ENCODE measurements at places on chromosomes 16 and 17. TPM values are rescaled to one million over a fixed set of nuclear protein-coding genes. Genes with fewer than 3 reads are reported as not detected.

RUNDC3A gene
- total RNA-seq = 2.1 TPM

DNA sequence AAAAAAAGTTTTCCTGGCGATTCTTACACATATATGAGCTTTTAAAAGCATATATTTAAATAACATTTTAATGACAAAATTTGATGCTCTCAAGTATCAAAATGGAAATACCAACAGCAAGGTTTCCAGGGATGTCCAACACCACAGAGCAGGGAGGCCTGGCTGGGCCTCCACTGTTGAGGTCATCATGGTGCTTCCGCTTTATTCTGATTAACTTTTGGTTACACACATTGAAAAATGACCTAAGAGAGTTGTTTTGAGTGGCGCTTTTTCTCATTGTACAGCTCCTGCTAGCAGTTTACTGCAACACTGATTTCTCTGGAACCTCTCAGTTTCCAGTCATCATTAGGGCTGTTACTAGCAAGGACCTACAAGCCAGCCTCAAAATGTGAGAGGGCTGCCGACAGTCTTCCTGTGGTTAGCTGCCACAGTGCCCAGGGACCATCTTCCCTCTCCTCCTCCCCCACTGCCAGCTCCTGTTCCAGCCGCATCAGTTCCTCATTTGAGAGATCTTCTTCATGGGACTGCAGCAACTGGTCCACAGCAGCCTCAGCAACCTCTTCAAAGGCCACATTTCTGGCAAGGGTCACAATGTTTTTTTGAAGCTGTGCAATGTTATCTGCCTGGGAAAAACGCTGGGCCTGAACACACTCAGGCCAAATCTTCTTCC, 21.3 kb downstream of the DEF8 start:
- peaks cover 9% of the 10 kb centered on the region for H3K4me1 ChIP-seq
- no peaks in the 10 kb centered on the region for H3K27me3 ChIP-seq

- H3K4me3 ChIP-seq = no peak overlapping the region
- no peaks in the 10 kb centered on the region for H3K36me3 ChIP-seq
- DNase-seq = no peak
- H3K27ac ChIP-seq = no peak overlapping the region
These were observed 33.2 kb downstream of the TIMM22 start for GRCh38 chr17:1029922-1030644.

DNA sequence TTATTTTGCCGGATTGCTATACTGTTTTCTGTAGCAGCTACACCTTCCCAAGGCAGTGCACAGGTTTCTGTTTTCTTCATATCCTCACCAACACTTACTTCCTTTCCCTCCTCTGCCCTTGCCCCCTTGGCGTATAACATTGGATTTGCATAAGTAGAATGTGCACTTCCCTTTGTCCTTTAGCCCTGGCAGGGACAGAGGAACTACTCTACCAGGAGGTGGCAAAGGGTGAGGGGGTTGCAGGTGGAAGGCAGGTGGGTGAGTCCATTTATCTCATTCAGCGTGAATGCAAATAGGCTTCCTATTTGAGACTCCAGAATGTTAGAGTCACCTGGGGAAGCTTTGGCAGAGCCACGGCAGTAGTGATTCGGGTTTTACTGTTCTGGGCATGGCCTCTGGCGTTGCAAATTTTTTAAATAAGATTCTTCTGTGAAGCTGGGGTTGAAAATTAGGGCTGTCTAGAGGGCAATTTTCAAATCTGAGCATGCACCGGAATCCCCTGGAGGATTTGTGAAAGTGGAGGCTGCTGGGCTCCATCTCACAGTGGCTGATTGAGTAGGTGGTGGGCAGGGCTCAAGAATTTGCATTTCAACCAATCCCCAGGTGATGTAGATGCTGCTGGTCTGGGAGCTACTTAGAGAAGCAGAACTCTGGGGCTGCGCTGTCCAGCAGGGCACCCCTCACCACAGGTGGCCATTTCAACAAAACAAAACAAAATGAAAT, 84.7 kb downstream of the PLCG2 start:
- H3K4me1 ChIP-seq = no peaks in the 10 kb centered on the region
- H3K4me3 ChIP-seq = no peak overlapping the region
- no peaks in the 10 kb centered on the region for H3K36me3 ChIP-seq
- H3K27me3 ChIP-seq = peaks cover 10% of the 10 kb centered on the region

- peak overlapping the region; percentile 50 for H3K4me3 ChIP-seq
- no peak overlapping the region for H3K27ac ChIP-seq
- DNase-seq = peak; percentile 41
- no peaks in the 10 kb centered on the region for H3K36me3 ChIP-seq
These were observed 25.8 kb upstream of the HLF start for GRCh38 chr17:55238931-55239297.

DNA sequence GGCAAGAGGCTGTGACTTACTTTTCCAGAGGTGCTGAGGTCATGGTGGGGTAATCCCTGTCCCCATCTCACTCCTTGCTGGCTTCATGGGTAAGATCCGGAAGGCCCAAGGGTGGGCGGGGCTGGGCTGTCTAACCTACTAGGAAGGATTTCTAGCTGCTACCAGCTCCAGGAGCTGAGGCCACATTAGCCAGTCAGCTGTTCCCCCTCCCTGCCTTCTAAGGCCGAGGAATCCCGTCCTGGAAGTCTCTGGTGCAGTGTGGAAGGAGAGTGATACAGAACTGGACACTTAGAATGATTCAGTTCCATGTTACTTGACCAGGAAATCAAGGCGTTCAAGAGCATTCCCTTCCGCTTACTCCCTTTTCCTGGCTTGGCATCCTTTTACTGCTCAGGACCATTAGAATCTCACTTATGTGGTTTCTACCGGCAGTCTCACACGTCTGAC, 8.9 kb downstream of the GNGT2 start:
- no peak overlapping the region for H3K27ac ChIP-seq
- H3K4me3 ChIP-seq = no peak overlapping the region
- peaks cover 4% of the 10 kb centered on the region for H3K27me3 ChIP-seq
- no peaks in the 10 kb centered on the region for H3K36me3 ChIP-seq

CCDC144A gene
- total RNA-seq = 0.48 TPM

GRCh38 chr17:42179335-42179734, 1.6 kb downstream of the KCNH4 start:
- no peak overlapping the region for H3K27ac ChIP-seq
- H3K4me3 ChIP-seq = no peak overlapping the region
- peaks cover 49% of the 10 kb centered on the region for H3K27me3 ChIP-seq
- DNase-seq = no peak
- H3K4me1 ChIP-seq = peaks cover 17% of the 10 kb centered on the region
- H3K36me3 ChIP-seq = no peaks in the 10 kb centered on the region

RPL23 gene
- total RNA-seq = 1,384 TPM

GRCh38 chr17:74516561-74517328, 14.5 kb downstream of the CD300LB start:
- H3K36me3 ChIP-seq = no peaks in the 10 kb centered on the region
- H3K27ac ChIP-seq = no peak overlapping the region
- H3K4me3 ChIP-seq = no peak overlapping the region
- no peaks in the 10 kb centered on the region for H3K27me3 ChIP-seq
- no peak for DNase-seq
- H3K4me1 ChIP-seq = no peaks in the 10 kb centered on the region

RPAIN gene
- 57.4 TPM for total RNA-seq

WNT9B gene
- total RNA-seq = 2.6 TPM

CX3CL1 gene
- 8.5 TPM for total RNA-seq

- H3K27ac ChIP-seq = peak overlapping the region; percentile 96
- H3K4me1 ChIP-seq = peaks cover 21% of the 10 kb centered on the region
- no peaks in the 10 kb centered on the region for H3K27me3 ChIP-seq
These were observed 421 bp downstream of the STAT3 start for GRCh38 chr17:42387661-42388380.

DNA sequence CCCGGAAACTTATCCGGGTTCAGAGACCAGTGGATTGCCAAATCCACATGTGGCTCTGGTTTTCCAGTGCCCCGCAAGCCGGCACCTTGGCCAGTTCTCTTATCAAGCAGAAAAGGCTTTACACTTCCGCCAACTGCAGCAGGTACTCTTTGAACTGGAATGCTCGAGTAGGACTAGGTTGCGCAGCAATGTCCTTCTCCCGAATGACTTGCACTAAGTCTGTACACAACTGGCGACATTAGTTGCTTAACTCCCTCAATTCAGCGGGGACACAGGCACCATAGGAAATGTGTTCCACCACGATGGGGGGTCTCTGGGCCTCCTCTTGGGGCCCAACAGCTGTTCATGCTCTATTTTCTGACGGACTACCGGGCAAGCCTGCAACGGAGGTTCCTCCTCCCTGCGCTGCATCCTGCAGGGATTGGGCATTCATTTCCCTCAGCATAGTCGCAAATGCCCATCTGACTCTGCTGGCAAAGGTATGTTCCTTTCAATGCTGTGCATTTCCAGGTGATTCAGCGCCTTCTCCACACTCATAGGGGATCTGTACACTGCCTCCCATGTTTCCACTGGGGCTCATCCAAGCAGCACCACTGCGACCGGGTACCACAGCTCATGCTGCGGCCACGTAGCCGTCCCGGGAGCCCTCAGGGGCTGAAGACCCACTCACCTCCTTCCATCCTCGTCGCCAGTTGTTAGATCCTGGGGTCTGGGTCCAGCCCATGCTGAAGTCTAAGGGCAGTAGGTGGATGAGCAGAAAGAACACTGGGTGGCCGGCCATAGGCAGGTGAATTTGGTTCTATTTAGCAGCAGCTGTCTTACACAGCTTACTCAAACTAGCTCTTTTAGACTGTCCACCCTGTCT, 34.2 kb upstream of the APPBP2 start:
- H3K4me1 ChIP-seq = no peaks in the 10 kb centered on the region
- H3K27ac ChIP-seq = no peak overlapping the region
- DNase-seq = no peak
- no peaks in the 10 kb centered on the region for H3K36me3 ChIP-seq
- no peak overlapping the region for H3K4me3 ChIP-seq

IRX6 gene
- 0.10 TPM for total RNA-seq

NAGS gene
- total RNA-seq = 14.0 TPM

DNA sequence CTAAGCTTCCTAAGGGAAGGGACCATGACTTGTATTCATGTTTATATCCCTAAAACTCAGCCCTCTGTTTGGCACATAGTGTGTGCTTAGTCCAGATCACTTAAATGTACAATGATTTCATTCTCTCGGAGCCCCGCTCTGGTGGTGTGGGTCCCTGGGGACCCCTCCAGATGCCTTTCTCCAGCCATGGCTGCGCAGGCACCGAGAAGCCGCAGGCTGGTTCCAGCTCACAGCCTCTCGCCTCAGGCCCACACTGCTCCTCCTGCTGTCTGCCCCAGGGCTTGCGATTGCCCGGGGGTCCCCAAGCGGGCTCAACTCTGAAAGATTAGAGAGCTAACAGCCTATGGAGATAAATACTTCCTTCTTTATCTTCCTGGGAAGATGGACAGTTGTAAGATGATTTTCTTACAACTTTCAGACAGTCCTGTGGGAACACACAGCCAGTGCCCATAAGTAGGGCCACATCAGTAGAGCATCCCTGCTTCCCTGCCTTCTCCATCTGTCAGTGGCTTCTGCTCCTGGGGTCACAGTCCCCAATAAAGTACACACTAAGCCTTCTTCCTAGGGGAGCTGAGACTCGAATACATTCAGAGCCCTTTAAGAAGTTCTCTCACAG, 66.2 kb downstream of the CENPV start:
- peak overlapping the region; percentile 97 for H3K27ac ChIP-seq
- peaks cover 36% of the 10 kb centered on the region for H3K4me1 ChIP-seq
- no peak for DNase-seq

AGRP gene
- 1.9 TPM for total RNA-seq

CHD3 gene
- total RNA-seq = 75.3 TPM

EFNB3 gene
- total RNA-seq = 7.4 TPM

DNA sequence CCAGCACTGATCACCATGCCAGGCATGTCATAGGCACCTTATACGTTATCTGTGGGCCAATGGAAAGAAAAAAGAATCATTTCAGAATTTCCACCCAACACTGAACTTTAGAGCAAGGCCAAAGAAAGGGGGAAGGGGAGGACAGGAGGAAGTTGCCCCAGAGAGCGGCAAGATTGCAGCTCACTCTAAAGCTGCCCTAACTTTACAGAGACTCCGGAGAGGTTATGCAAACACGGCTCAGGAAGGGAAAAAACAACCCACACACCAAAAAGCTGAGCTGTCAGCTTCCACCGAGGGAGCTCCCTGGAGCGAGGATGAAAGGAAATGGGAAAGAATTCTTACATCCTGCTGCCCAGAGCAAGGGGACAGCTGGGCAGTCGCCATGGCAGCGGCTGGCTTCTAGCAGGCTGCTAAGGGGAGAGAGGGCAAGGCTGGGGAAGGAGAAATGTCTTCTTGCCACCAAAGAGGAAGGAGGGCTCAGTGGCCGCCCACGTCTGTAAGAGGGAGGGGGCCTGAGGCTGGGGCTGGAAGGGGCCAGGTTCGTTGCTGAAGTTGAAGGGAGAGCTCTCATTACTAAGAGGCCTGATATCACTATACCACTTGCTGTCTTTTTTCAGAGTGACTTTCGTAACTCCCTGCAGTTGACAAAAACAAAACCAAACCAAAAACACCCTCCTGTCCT, 18.2 kb downstream of the COTL1 start:
- H3K36me3 ChIP-seq = no peaks in the 10 kb centered on the region
- DNase-seq = peak; percentile 66
- no peak overlapping the region for H3K4me3 ChIP-seq
- H3K27ac ChIP-seq = peak overlapping the region; percentile 87

- H3K27me3 ChIP-seq = peaks cover 88% of the 10 kb centered on the region
- H3K4me3 ChIP-seq = no peak overlapping the region
These were observed 4.3 kb downstream of the MT1H start for GRCh38 chr16:56673921-56674320.

CDK3 gene
- 7.8 TPM for total RNA-seq

VAT1L gene
- total RNA-seq = 3.1 TPM

DNA sequence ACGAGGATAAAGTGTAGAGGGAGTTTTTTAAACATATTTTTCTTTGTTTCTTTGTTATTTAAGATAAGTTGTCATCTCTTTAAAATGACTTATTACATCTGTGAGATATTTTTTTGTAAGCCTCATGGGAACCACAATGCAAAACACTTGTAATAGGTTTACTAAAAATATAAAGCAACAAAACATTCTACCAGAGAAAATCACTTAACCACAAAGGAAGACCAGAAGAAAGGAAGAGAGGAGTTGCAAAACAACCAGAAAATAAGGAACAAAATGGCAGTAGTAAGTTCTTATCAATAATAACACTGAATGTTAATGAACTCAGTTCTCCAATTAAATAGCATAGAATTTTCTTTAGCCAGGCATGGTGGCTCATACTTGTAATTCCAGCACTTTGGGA, 22.9 kb downstream of the DHRS7B start:
- H3K4me3 ChIP-seq = no peak overlapping the region
- DNase-seq = no peak
- no peaks in the 10 kb centered on the region for H3K27me3 ChIP-seq
- no peaks in the 10 kb centered on the region for H3K4me1 ChIP-seq
- no peak overlapping the region for H3K27ac ChIP-seq

GRCh38 chr16:2706611-2707311, 13.3 kb downstream of the PRSS27 start:
- no peaks in the 10 kb centered on the region for H3K4me1 ChIP-seq
- DNase-seq = no peak
- H3K27me3 ChIP-seq = no peaks in the 10 kb centered on the region
- H3K27ac ChIP-seq = no peak overlapping the region

DNA sequence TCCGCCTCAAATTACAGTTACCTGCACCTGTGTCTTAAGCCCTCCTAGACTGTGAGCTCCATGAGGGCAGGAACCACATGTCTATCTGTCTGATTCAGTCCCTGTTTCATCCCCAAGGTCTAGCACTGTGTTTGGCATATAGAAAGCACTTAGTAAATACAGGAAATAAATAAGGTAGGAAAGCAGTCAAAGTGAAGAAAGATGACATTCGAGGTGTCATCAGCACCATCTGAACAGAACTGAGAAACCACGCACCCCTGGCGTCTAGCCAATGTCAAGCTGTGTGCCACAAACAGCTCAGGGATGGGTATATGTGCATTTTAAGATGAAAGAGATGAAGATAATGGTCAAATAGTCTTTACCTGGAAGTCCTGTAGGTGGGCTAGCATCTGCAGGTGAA, 79.6 kb upstream of the ATP2A3 start:
- H3K4me3 ChIP-seq = no peak overlapping the region
- H3K36me3 ChIP-seq = no peaks in the 10 kb centered on the region
- no peak for DNase-seq
- no peaks in the 10 kb centered on the region for H3K4me1 ChIP-seq

Measured in hepatocyte (in vitro differentiated cells).